ENCODE measurements at places on chromosomes 3 and 15.

DNA sequence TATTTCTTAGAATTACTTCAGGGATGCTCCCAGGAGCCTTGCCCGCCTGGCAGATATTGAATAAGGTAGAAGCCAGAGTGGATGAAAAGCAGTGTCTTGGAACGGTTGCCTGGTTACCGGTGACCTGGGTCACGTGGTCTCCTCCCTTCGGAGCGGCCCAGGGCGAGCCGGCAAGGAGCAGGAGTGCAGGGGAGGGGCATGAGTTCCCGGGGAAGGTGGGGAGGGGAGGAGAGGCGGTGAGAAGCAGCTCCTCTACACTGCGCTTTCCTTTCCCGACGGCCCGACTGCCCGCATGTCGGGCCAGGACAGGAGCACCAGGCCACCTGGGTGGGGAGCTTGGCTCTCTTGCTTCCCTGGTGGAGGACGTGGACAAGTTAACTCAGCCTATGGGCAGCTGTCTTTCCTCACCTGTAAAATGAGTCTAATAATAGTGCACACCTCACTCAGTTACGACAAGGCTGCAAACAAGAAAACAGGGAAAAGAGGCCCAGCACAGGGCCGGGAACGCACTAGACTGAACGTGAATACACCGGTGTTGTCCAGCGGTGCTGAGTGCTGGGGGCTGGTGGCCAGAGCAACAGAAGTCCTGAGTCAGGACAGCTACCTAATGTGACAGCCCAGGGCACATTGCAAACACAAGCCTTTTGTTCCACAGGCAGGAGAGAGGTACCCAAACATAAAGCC, 198.3 kb downstream of the ADAMTS9 start:
- no peak for DNase-seq

DNA sequence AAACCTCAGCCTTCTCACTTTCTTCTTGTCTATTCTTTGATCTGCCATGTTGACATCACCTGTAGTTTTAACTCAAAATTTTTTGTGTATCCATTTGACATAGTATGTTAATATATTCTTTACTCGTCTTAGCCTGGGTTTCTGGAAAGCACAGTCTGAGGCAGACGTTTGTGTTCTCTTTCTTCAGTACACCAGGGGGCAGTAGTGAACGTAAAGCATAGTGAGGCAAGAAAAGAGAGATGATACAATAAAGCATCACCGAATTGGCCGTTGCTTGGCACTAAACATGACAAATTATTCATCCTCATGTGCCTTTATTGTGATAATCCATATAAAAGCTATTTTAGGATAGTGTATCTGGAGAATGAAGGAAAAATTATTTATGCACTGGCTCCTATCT, 141.0 kb upstream of the MYRIP start:
- no peak for DNase-seq

DNA sequence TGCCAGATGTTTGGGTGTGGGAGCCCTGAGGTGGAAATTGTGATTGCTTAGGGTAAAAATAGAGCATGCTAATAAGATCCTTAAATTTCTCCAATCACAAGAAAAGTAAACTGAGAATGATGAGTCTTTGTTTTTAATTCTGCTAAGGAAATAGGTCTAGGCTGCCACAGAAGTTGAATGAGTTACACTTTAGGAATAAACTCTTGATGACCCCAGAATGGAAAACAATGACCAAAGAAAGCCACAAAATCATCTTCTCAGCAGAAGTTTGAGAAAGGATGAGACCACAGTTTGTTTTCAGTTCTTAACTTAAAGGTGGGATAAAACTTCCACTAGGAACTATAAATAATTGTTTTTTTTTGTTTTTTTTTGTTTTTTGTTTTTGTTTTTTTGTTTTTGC, 164.6 kb upstream of the BCL6 start:
- DNase-seq, result no peak

DNA sequence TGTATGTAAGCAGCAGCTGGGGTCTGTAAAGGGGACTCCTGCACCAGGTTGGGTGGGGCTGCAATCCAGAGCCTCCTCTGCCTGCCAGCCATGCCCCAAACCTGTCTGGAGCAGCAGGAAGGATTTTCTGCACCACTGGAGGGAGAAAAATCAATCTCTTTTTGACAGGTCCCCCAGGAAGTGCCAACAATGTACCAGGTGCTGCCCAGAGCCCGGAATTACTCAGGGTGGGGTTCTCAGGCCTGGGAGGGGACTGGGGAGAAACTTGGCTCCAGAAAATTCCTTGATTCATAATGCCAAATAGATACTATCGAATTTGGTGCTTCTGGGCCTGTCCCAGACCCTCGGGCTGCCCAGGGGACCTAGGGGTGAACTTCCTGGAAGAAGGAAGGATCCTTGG, 52.6 kb downstream of the WNT7A start:
- no peak for DNase-seq

GRCh38 chr3:49500205-49500731, 30.2 kb downstream of the DAG1 start:
- DNase-seq, result no peak

DNA sequence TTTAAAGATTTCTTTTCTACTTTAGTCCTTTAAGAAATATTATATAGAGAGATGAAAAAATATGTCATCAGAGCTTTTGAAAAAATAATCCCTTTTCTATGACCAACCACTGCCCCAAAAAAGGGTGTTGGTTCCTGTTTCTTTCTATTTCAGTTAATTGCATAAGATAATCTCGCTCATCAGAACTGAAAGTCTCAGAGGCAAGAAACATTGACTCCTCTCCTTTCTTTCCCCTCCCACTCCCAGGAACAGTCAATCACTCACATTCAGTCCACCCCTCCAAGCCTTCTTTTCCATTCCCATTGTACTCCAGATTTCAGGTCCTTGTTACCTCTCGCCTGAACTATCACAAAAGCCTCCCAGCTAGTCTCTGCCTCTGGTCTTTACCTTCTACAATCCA, 153.7 kb upstream of the ABI3BP start:
- DNase-seq, result no peak

- no peak for DNase-seq
These were observed 17.7 kb downstream of the CTNNB1 start for GRCh38 chr3:41216993-41217392.

DNA sequence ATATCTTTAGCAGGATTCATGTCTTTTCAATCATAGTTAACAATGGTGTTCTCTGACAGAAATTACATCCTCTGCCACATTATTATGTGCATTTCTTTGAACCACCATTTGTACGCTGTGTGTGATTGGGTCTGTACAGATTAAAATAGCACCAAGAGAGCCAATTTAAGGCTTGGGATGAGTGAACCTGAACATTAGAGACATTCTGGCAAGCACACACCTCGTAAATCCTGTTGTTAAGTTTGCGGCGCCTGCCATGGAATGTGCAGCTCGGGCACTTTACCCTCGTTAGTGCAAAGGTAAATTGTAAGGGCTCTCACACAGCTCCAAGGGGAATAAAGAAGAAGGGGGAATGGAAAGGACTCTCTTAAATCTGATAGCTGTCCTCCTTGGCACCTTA, 482.4 kb upstream of the DPPA4 start:
- no peak for DNase-seq

DNA sequence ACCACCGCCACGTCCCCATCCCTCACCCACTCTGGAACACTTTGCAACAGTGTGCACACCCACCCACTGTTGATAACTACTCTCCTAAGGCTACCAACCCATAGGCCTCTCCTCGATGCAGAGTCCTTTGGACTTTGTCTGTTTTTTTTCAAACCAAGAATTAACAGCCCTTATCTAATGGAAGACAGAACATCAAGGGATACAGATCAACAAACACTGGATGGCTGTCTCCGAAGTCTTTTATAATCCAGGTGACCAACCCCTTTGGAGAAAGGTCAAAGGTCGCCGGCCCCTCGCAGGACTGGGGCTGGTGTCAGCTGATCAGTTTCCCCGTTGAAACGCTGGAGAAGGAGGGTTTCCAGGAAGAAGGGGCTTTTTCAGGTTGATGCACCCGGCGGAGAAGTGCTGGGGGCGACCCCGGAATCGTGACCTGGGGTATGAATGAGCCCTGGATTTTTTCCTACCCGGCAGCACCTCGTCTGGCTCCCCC, 532 bp downstream of the B4GALT4 start:
- DNase-seq, result no peak

GRCh38 chr3:183534249-183534648, 21.3 kb downstream of the KLHL6 start:
- no peak for DNase-seq

- DNase-seq, result no peak
These were observed 43.5 kb downstream of the SCN5A start for GRCh38 chr3:38605981-38606380.

DNA sequence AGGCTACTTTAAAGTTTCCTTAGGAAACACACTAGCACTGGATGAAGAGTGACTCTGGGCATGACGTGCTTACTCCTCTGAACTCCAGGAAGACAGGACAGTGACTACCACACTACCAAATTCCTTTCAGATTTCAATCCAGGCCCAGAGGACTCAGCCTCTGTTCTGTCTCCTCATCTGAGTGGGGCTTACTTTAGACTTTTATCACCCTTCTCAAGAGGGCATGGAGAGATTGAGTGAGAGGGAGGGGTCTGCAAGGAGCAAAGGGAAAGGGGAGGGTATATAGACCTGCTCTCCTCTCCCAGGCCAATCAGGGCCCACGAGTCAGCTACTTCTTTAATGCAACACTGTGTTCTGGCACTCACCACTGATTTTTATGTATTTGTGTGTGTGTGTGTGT, 29.4 kb upstream of the RSL24D1 start:
- no peak for DNase-seq

DNA sequence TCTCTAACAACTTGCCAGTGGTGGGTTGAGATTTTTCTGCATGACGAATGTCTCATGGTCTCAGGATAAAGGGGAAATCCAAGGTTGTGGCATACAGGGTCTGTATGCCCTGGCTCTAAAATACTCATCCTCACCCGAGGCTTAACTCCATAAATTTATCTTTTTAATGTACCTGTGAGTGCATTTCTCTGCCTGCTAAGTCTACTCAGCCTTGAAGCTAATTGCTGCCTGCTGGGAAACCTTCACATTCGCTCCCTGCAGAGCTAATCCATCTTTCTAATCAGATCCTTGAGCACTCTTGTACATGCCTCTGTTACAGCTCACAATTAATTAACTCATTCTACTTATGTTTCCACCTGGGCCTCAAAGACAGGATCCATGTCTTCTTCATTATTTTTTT, 93.8 kb downstream of the CMSS1 start:
- no peak for DNase-seq

- no peak for DNase-seq
These were observed 38.0 kb upstream of the DPH6 start for GRCh38 chr15:35583863-35584528.

DNA sequence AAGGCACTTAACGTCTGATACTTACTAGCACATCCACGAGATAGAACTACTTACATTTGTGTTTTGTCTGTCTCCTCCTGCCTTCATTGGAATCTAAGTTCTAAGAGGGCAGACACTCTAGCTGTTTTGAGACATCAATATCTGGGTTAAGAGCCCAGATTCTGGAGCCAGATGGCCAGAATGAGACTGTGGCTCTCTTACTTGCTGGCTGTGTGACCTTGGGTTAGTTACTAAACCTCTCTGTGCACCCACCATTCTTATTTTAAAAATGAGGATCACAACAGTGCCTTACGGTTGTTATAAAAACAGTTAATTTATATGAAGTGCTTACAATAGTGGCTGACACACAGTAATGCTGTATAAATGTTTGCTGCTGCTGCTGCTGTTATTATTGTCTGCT, 7.7 kb downstream of the STARD5 start:
- no peak for DNase-seq

DNA sequence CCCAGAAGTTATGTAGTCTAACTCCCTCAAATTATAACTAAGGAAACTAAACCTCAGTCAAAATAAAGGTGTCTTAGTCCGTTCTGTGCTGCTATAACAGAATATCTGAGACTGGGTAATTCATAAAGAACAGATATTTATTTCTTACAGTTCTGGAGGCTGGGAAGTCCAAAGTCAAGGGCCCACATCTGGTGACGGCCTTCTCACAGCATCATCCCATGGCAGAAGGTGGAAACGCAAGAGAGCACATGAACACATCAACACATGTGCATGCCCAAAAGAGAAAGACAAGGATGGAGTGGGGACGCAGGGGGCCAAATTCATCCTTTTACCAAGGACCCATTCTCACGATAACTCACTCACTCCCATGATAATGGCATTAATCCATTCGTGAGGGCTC, 73.1 kb downstream of the PCOLCE2 start:
- no peak for DNase-seq

DNA sequence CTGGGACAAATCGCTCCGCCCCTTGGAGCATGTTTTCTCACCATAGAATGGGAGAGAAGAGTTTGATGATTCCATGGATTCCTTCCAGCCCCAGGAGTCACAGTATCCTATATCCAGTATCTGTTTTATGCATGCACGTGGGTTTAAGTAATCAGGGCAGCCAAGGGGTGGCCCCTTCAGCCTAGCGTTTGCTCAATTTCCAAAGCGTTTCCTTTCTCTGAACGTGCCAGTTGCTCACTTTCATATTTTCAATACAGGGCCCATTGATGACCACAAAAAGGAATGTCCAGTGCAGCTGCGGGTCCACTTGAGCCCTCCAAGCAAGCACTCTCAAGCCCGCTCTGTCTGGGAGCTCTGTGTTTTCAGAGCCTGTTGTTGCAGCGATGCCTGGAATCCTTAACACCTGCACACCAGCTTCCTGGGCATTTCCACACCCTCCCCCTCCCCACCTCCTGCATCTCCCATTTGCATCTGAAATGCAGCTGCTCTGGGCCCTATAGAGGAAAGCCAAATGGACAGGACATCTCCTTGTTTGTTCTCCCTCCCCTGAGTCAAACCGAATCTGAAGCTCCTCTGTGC, 164.3 kb upstream of the LPP start:
- no peak for DNase-seq

DNA sequence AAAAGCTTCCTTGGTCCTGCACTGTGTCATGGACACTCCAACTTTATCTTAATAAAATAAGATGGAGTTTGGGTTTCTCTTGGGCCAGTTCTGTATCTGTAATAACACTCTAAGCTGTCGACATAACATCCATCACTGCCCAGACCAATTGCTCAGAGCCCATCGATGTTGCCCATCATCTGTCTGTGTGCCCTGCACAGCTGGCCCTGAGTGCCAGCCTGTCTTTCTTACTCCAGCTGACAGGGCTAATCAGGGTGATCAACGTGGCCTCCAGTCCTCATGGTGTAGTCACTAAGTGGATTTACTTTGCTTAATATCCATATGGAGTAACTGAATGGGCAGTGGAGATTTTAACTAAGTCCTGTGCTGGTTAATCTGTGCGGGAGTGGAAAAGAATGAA, 419.8 kb upstream of the TPM1 start:
- DNase-seq, result no peak

- no peak for DNase-seq
These were observed 13.6 kb downstream of the IP6K1 start for GRCh38 chr3:49772703-49773102.

DNA sequence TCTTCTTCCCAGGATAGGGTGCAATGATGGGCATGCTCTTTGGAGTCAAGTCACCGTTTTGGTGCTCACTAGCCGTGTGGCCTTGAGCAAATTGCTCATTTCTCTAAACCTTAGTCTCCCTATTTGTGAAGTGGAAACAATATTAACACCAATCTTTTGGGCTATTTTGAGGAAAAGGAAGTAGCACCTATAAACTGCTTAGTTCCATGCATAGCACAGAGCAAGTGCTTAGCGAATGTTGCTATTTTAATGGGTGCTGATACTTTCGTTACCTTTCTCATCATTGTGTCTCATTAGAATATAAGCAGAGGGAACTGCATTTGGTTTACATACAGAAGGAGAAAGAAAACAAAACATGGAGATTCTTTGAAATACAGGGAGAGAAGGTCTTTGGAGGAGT, 66.1 kb downstream of the BOC start:
- no peak for DNase-seq

Measured in activated CD4-positive, alpha-beta memory T cell treated with anti-CD3 and anti-CD28 coated beads for 36 hours (primary cell).